ENCODE measurements at places on chromosomes 12 and 14. TPM values are rescaled to one million over a fixed set of nuclear protein-coding genes. Genes with fewer than 3 reads are reported as not detected.
A peak's percentile ranks its signal among the peaks of the same experiment; 100 is the strongest.

- no peak for DNase-seq
These were observed 305.0 kb upstream of the DIO3 start for GRCh38 chr14:101256266-101256665.

DNA sequence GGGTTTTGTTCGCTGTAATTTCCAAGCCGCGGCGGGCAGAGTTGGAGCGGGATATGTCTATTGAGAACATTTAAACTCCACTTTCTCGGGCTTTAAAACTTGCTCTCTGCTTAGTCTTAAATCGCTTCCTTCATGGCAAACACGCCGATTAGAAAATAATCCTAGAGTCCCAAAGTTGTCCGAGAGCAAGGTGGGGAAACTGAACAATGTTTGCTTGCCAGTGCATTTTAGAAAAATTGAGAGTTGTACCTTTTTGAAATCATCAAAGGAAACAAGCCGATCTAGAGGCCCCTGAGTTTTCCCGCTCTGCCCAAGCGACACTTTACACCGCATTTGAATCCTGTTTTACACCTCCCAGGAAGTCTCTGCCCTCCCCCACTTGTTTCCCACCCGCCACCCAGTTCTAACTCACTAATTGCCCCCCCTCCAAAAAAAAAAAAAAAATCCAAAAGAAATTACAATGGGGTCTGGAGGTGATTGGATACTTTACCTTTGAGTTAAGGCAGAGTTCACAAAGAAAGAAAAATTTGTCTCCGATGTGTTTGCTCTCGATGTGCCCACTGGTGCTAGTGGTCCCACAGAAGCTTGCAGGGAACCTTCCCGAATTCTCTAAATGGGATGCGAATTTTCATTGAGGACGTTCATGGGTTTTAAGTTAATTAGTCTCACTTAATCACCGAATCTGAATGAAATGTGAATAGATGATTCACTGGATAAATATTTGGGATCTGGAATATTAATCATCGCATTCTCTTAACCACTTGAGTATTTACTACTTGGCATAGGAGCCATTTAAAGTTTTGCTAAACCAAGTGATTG is 2.3 kb downstream of the HMGA2 start:
- peak; percentile 72 for DNase-seq

DNA sequence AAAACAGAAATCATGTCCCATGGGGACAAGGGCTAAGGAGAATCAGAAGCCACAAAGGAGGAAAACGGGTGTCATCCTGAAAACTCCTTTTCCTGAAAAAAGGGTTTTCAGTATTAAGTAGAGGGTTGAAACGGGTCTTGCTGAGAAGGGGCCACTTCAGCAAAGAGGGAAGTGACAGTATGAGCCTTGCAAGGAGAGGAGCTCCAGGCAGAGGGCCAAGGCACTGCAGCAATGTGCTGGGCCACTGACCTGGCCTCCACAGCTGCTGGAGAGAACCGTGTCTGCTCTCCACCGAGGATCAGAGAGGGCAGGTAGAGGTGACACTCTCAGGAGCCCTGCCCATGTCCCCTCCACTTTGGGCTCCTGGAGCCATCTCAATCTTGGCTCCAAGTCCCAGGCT is 103.3 kb downstream of the NCOR2 start:
- peak; percentile 33 for DNase-seq

BEGAIN gene
- total RNA-seq: not detected

DNA sequence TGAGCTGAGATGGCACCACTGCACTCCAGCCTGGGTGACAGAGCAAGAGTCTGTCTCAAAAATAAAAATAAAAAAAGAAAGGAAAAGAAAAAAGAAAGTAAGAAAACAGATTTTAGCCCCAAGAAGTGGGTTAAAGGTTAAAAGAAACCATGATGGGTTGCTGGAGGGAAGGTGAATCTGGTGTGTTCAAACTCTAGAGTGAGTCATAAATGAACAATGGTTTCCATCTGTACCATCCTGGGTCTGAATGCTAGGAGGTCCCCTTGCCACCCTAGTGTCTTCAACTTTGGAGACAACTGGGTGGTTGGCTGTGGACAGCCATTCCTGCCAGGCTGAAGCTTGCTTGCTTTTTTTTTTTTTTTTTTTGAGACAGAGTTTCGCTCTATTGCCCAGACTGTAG is 1.6 kb upstream of the RPS26 start:
- no peak for DNase-seq

FGF23 gene
- not detected for total RNA-seq

DNA sequence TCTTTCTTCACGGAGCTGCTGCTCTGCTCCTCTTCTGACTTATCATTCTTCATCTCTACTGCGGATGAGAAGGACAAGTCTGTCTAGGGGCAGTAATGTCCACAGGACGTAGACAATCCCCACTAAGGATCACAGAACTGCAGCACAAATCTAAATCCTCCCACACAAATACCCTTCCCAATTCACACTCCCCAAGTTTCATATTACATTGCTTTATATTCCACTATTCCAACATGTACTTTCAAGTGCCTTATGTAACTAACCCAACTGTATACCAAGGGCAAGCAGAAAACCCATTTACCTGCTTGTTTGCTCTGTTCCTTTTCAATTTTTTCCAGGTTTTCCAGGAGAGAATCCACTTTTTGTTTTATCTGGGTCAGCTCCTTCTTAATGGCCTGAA is 55.6 kb upstream of the OR5AU1 start:
- DNase-seq: no peak

MYH7 gene
- not detected for total RNA-seq

- peak; percentile 75 for DNase-seq
These were observed 108.6 kb upstream of the FLRT2 start for GRCh38 chr14:85421186-85421877.

DNA sequence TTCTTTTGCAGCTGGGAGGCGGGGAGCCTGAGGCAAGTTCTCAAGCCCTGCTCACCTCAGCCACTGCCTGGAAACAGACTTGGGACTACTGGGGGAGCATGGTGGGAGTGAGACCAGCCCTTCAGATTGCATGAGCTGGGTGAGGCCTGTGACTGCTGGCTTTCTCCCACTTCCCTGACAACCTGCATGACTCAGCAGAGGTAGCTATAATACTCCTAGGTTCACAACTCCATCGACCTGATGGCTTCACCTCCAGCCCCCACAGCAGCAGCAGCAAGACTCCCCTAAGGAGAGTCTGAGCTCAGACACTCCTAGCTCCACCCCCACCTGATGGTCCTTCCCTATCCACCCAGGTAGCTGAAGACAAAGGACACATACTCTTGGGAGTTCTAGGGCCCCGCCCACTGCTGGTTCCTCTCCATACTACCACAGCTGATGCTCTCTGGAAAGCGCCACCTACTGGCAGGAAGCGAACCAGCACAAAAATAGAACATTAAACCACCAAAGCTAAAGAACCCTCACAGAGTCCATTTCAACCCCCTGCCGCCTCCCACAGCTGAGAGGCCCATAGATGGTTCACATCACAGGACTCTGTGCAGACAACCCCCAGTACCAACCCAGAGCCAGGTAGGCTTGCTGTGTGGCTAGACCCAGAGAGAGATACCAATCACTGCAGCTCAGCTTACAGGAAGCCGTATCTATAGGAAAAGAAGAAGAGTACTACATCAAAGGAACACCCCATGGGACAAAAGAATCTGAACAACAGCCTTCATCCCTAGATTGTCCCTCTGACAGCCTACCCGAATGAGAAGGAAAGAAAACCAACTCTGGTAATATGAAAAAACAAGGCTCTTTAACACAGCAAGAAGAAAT is 68.7 kb downstream of the RPAP3 start:
- DNase-seq: no peak

DNA sequence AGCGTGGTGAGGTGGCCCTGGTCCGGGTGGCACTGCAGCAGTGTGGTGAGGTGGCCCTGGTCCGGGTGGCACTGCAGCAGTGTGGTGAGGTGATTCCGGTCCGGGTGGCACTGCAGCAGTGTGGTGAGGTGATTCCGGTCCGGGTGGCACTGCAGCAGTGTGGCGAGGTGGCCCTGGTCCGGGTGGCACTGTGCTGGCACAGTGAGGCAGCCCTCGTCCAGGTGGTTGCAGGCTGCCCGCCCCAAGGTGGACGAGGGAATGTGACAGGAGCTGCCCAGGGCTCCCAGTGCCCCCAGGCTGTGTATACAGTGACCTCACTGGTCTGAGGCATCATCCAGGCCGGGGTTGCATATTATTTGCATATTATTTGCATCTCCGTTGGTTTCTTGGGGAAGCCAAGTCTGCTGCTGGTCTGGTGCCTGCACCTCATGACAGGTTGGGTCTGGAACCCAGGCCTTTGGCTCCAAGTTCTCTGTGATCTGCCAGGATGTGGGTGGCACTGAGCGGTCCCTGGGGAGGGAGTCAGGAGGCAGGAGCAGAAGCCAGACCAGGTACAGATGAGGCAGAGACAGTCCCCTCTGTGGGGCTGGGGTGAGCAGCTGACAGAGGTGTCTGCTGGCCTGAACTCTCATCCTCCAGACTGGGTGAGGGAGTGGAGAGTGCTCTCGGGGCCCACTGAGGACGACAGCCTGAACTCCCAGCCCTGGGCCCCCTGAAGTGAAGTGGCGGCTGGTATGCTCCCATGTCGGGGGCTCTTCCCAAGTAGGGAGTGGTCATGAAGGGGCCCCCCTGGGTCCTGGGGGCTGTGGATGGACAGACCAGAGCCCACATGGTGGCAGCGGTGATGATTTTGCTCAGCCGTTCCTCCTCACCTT is 79.3 kb downstream of the KIF26A start:
- no peak for DNase-seq

- no peak for DNase-seq
These were observed 129.5 kb downstream of the STXBP6 start for GRCh38 chr14:24920265-24921075.

DNA sequence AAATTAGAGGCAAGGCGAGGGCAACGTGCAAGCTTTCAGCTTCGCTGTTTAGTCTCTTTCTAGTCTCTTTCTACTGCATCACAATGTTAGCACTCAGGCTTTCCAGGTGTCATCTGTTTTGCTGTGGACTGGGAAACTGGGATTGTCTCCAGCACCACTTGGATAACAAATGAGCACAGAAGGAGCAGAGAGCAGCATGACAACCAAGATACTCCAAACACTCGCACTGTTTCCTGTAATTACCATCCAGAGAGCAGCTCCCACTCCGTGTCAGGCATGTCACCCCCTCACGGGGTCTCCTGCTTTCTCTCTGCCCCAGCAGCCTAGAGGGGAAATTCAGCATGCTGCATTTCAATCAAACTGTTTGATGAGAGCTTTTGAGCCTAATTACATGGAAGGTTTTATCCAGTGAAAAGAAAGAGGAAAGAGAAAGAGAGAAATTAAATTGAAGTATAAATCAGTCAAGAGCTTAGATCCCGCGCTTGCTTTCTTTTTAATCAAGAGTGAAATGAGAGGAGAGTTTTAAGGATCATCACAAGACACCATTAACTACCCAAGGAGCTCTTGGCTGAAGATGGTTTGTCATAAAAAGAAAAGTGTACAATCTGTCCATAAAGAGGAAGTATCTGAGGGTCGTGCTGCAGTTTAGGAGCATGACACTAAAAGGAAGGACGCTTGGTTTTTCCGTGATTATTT is 917.7 kb downstream of the DIO2 start:
- DNase-seq: peak; percentile 6

GAS2L3 gene
- total RNA-seq: 24.5 TPM

- DNase-seq: no peak
These were observed 166.9 kb downstream of the BRMS1L start for GRCh38 chr14:35992816-35993683.

- DNase-seq: no peak
These were observed 106.1 kb upstream of the PLXNC1 start for GRCh38 chr12:94042321-94042720.

TAS2R7 gene
- total RNA-seq: not detected

Measured in fibroblast of villous mesenchyme (primary cell).